ENCODE measurements at places on chromosomes 7 and 10. TPM values are rescaled to one million over a fixed set of nuclear protein-coding genes. Genes with fewer than 3 reads are reported as not detected.
A peak's percentile ranks its signal among the peaks of the same experiment; 100 is the strongest.

GRCh38 chr10:119541459-119542356 is 811 bp downstream of the RGS10 start:
- no peak for DNase-seq

GRCh38 chr7:4681886-4682620 is at the start of gene FOXK1:
TSS of gene FOXK1 (plus strand) at chr7:4682295. CDS start at chr7:4682309, 14 bp downstream.
- DNase-seq, result peak; percentile 71

DNA sequence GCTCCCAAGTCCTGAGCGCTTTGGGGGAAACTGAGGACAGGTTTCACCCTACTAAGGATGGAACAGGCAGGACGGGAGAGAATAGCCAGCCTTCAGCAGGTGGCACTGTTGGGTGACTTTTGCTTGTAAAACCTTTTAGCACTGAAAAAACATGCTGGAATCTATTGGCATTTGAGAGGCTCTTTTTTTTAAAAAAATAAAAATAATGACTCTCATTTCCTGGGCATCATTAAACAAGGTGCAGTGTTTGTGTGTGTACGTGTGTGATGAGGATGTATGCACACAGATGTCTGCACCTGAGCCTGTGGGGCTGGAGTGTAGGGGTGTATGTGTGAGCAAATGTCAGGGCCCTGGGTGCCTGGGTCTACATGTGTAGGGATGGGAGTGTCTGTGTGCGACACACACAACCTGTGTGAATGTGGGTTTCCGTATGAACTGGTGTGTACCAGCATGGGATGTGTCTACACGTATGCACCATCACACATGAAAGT is 177.9 kb downstream of the RPS24 start:
- DNase-seq, result no peak

DNA sequence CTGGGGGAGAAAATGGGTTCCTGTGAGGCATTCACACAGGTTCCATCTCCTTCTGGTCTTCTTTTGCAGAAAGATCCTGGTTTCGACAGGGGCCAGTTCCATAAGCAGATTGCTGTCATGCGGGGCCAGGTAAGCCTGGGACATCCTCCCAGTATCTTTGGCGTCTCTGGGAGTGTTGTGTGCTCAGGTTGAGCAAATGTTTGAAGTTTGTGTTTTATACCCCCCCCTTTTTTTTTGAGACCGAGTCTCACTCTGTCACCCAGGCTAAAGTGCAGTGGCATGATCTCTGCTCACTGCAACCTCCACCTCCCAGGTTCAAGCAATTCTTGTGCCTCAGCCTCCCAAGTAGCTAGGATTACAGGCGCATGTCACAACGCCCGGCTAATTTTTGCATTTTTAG is 20.0 kb downstream of the AVPI1 start:
- no peak for DNase-seq

Gene SLC26A4
- total RNA-seq, result 1.1 TPM

Gene AASS
- total RNA-seq, result 3.1 TPM

DNA sequence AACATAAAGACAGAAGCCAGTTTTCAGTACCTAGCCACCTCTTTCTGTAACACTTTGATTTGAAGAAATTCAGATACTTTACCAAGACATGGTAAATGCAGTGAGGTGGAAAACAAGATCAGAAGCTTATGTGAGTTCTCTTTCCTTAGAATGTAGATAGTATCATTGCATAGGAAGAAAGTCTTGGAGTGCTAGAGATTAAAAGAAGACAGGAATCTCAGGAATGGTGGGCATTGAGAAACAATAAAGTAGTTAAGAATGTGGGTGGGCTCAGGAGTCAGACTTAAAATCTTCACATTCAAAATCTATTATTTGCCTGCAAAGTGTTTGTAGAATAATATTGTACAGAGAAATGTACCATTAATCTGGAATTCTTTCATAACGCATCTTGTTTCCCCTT is 58.9 kb downstream of the POLL start:
- DNase-seq, result no peak

GRCh38 chr10:47295411-47295810 is 4.6 kb upstream of the GDF10 start:
- no peak for DNase-seq

GRCh38 chr7:15495170-15495569 is 66.6 kb downstream of the AGMO start:
- DNase-seq, result no peak

Gene CYP2C8
- total RNA-seq, result 0.40 TPM

- no peak for DNase-seq
Observed at GRCh38 chr10:116103668-116104067, 169.3 kb downstream of the GFRA1 start.

Gene SMURF1
- 22.2 TPM for total RNA-seq

Gene CELF2
- total RNA-seq, result 166 TPM

DNA sequence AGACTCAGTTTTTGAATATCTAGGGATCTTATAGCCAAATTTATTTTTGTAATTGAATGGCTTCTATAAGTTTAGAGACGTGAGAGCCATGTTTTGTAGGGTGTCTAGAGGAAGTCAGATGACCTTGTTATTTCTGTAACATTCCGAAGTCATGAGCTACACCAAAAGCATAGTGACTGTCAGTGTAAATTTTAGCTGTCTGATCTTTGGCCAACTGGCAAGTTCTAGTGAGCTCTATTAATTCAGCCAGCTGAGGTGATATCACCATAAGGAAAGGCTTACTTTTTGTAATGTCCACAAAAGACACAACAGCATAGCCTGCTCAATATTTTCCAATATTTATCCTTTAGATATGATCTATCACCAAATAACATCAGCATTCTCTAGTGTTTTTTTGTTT is 9.9 kb upstream of the NT5C3A start:
- DNase-seq, result no peak

Gene TRIL
- not detected for total RNA-seq

- DNase-seq, result no peak
Observed at GRCh38 chr10:79293841-79294581, 53.3 kb upstream of the PPIF start.

GRCh38 chr7:36084485-36085091 is 68.5 kb upstream of the EEPD1 start:
- no peak for DNase-seq

DNA sequence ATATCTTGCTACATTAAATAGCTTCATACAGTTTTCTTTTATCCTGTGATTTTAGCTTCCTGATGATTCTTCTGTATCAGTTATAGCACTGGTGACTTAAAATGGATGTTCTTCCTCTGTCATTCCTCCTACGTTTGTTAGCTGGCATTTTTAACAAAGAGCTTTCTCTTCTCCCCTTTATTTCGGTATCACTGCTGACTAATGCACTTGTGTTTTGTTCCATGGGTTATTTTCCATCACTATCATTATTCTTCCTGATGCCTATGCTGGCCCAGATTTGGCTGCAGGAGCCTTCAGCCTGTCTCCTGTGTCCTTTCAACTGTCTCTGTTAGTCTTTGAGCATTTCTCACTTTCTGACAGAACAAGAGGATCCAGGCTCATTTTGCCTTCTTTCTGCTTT is 13.1 kb downstream of the BMS1 start:
- no peak for DNase-seq

Gene EN2
- total RNA-seq, result not detected

DNA sequence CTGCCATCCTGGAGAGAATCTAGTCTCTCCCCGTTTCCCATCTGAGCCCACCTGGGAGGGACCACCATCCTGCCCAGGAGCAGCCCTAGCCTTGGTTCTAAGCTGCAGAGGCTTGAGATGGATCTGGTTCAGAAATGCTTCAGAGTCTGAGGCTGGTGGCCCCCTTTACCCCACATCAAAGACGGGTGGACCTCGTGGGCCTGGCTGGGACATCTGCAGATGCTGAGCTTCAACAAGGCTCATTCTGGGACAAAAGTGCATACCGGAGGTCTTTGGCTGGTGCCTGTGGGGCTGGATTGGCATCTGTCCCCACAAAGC is 4.9 kb upstream of the IRF5 start:
- no peak for DNase-seq

Gene CNNM1
- 0.25 TPM for total RNA-seq
